Endodermal cell (in vitro differentiated cells): ENCODE measurements at places on chromosomes 4 and X.
A peak's percentile ranks its signal among the peaks of the same experiment; 100 is the strongest.

DNA sequence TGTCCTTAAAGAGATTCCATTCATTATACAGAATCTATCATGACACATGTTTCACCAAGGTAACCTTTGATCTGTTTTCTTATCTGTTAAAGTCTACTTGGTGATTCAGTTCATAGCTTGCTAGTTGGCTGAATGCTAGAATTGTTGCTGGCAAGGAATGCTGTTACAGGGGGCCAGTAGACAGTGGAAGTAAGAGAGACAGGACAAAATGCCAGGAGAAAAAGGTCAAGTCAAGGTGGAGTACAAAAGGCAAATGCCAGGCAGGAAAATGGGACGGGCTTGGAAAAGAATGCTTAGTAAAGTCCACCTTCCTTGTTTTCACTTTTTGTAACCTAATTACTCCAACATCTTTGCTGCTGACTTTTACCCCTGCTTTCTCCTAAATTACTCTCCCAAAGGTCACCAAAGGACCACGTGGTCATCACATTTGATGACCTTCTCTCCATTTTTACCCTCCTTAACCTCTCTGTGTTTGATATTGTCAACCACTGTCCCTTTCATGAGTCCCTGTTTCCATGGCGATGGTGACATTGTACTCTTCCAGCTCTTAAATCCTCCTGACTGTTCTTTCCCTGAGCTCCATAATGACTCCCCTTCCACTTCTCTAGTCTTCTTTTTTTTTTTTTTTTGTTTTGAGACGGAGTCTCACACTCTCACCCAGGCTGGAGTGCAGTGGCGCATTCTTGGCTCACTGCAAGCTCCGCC is 24.5 kb upstream of the TAPT1 start:
- H3K27me3 ChIP-seq, result peaks cover 8% of the 10 kb centered on the region
- H3K36me3 ChIP-seq, result no peaks in the 10 kb centered on the region
- no peak overlapping the region for H3K4me3 ChIP-seq
- no peak overlapping the region for H3K27ac ChIP-seq
- H3K4me1 ChIP-seq, result peaks cover 5% of the 10 kb centered on the region
- DNase-seq, result no peak

DNA sequence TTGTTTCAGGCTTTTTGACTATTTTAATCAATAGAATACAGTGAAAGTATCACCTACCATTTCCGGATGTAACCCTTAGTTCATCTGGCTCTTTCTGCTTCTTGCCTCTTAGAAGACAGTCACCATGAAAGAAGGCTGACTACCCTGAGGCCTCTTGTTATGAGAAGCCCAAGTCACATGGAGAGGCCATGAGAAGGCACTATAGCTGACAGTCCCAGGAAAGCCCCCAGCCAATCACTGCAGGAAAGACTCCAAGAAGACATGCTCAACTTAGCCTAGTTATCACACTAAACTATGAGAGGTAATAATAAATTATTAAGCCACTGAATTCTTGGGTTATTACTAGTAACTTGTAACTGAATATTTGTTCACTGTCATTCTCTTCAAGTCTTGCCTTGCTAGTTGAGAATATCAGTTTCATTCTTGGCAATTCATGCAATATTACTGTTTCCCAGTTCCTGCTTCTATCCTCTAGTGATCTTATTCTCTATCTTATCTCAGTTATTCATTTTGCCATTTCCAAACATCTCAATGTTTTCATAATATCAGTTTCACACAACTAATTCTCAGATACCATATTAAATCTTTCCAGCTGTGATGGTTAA is 57.1 kb upstream of the GUCY1A1 start:
- no peaks in the 10 kb centered on the region for H3K36me3 ChIP-seq
- no peak overlapping the region for H3K4me3 ChIP-seq
- H3K4me1 ChIP-seq, result no peaks in the 10 kb centered on the region

GRCh38 chr4:122403861-122404260 is 25.1 kb downstream of the ADAD1 start:
- H3K36me3 ChIP-seq, result no peaks in the 10 kb centered on the region
- H3K4me3 ChIP-seq, result no peak overlapping the region
- H3K27ac ChIP-seq, result no peak overlapping the region
- peaks cover 4% of the 10 kb centered on the region for H3K27me3 ChIP-seq
- peak; percentile 47 for DNase-seq

DNA sequence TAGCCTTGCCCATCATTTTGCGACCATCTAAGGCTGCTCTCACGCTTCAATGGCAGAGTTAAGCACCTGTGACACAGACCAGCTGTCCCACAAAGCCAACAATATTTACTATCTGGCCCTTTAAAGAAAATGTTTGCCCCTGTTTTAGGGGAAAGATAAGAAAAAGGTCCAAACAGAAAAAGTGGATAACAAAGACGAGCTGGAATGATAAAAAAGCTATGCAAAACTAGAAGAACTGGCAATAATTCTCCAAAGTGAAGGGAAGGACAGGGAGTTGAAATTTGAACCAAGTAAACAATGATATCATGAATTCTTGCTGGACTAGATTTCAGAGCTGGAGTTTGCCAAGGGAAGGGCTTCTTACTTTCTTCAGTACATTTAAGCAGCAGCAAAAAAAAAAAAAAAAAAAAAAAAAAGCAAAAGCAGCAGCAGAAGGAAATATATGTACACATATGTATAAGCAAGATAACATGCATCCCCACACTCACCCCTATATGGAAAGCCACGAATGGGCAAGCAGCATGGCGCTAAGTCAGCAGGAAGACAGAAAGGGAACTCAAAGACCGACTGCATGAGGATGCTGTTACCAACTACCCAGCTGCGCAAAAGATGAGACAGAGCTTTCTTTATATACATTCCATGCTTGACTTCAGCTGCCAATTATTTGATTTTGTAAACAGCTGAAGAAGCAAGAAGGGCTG is 12.5 kb downstream of the TRAPPC2 start:
- no peak overlapping the region for H3K27ac ChIP-seq
- H3K4me3 ChIP-seq, result no peak overlapping the region
- H3K36me3 ChIP-seq, result peaks cover 14% of the 10 kb centered on the region
- DNase-seq, result no peak
- no peaks in the 10 kb centered on the region for H3K27me3 ChIP-seq
- no peaks in the 10 kb centered on the region for H3K4me1 ChIP-seq

DNA sequence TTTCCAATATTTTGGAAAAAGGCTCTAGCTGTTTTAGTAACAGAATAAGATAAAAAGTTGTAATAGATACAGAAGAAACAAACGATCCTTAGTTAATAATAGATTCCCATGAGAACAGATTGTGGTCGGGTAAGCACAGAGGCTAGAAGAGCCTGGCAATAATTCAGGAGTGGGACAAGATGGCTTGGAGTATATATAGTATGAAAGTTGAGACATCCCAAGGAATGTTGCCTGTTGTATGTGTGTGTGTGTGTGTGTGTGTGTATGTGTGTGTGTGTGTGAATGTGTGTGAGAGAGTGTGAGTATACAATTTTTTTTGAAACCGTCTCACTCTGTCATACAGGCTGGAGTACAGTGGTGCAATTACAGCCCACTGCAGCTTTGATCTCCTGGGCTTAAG is 150.7 kb downstream of the PDGFC start:
- DNase-seq, result no peak
- no peaks in the 10 kb centered on the region for H3K36me3 ChIP-seq

DNA sequence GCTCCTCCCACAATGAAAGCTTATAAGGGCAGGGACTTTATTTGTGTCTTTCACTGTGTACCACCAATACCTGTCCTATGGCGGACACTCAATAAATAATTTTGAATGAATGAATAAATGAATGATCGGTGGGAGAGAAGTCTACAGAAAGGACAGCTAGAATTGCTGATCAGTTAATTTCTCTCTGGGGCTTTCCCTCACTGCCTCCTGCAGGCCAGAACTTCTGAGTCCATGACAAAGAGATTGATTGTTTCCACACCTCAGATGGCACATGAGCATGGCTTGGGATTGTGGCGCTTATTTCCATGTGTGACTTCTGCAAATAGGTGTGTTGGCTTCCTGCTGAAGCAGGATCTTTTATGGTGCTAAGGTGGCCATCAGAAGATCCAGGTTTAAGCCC is 6.3 kb downstream of the FAM47E start:
- no peak for DNase-seq
- H3K36me3 ChIP-seq, result no peaks in the 10 kb centered on the region
- peaks cover 15% of the 10 kb centered on the region for H3K27me3 ChIP-seq
- no peak overlapping the region for H3K27ac ChIP-seq
- H3K4me3 ChIP-seq, result no peak overlapping the region

GRCh38 chr4:5034206-5034605 is 14.9 kb upstream of the CYTL1 start:
- H3K27me3 ChIP-seq, result no peaks in the 10 kb centered on the region
- no peaks in the 10 kb centered on the region for H3K4me1 ChIP-seq
- H3K4me3 ChIP-seq, result no peak overlapping the region
- DNase-seq, result no peak

GRCh38 chr4:40199999-40200874 is 3.4 kb downstream of the RHOH start:
- H3K27me3 ChIP-seq, result no peaks in the 10 kb centered on the region
- H3K4me3 ChIP-seq, result no peak overlapping the region
- H3K4me1 ChIP-seq, result no peaks in the 10 kb centered on the region

DNA sequence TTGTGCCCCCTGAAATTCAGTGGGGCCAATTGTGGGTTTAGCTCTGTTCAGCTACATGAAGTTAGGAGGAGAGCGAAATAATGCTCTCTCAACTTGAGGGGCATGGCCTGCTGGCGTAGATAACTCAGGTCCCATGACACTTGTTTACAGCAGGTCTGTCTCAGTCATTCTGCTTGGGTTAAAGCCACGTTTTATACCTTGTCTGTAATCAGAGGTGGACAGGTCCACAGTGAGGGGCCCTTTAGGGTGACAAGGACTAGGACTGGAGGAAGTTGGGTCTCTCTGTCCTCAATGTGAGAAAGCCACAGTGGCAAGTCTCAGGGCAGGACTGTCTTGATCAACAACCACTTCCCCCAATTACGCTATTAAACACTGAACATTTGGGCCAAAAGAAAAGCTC is 49.0 kb downstream of the PDHA1 start:
- no peak for DNase-seq
- H3K4me1 ChIP-seq, result no peaks in the 10 kb centered on the region
- H3K27me3 ChIP-seq, result no peaks in the 10 kb centered on the region
- H3K36me3 ChIP-seq, result no peaks in the 10 kb centered on the region
- H3K27ac ChIP-seq, result no peak overlapping the region

DNA sequence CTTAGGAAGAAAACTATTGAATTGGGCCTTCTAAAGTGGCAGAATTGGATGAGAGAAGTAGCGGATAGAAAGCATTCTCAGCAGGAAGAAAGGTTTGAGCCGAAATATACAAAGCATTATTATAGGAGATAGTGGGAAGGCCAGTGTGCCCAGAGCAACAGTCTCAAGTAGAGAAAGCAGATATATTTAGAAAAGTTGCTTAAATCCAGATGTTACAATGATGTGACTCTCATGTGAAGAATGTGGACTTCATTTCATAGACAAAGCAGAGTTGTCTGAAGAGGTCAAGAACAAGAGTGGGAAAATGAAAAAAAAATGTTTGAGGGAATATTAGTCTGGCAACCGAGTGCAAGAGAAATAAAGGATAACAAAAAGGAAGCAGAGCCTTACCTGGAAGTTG is 66.9 kb downstream of the SYNPO2 start:
- H3K27ac ChIP-seq, result no peak overlapping the region
- H3K27me3 ChIP-seq, result no peaks in the 10 kb centered on the region
- H3K4me1 ChIP-seq, result no peaks in the 10 kb centered on the region
- no peaks in the 10 kb centered on the region for H3K36me3 ChIP-seq
- no peak for DNase-seq
- H3K4me3 ChIP-seq, result no peak overlapping the region

DNA sequence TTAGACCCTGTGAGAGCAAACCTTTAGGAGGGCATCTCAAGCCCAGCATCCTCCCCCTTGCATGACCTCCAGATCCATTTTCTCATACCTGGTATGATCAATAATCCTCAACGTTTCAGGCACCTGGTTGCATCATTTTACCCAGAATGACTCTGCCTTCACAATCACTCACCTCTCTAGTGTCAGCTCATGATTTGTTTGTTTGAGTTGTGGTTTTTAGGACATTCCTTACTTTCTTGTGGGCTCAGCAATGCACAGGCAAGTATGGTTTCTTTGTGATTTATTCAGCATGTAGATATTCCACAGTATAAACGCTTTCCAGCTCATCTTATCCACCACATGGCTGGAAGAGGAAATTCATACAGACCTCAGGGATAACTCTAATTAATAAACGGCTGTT is 93.6 kb upstream of the CPEB2 start:
- peaks cover 31% of the 10 kb centered on the region for H3K27me3 ChIP-seq
- no peak overlapping the region for H3K4me3 ChIP-seq
- no peak overlapping the region for H3K27ac ChIP-seq
- H3K4me1 ChIP-seq, result no peaks in the 10 kb centered on the region

DNA sequence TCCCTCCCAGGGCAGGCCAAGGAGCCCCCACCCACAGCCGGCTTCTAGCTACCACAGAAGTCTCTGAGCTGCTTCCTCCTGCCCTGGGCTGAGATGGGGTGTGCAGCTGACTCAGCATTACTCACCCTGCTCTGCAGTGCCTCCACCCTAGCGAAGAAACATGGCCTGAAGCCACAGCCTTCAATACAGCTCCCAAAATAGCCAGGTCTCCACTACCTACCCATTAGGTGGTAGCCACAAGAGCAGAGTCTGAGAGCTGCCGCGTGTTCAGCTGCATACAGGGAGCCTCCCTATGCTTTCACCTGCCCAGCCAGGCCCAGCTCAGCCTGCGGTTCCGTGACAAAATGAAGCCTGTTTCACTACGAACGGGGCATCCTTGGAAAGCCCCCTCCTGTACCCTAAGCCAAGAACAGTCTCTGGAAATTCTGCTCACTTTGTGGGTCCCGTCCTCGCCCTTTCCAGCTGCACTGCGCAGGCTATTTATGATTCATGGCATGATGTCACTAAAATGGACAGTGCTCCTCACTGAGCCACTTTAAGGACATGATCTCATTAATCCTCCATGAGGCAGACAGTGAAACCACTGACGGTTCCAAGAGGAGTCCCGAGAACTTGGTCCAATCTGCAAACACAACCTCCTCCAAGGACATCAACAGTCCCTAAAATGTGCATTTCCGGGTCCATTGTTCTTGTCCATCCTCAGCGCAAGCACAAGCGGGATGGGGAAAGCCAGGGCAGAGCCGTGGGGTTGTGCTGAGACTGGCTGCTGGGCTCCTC is 20.2 kb downstream of the WDR1 start:
- H3K27me3 ChIP-seq, result no peaks in the 10 kb centered on the region
- H3K4me1 ChIP-seq, result peaks cover 5% of the 10 kb centered on the region
- DNase-seq, result no peak
- no peak overlapping the region for H3K27ac ChIP-seq

DNA sequence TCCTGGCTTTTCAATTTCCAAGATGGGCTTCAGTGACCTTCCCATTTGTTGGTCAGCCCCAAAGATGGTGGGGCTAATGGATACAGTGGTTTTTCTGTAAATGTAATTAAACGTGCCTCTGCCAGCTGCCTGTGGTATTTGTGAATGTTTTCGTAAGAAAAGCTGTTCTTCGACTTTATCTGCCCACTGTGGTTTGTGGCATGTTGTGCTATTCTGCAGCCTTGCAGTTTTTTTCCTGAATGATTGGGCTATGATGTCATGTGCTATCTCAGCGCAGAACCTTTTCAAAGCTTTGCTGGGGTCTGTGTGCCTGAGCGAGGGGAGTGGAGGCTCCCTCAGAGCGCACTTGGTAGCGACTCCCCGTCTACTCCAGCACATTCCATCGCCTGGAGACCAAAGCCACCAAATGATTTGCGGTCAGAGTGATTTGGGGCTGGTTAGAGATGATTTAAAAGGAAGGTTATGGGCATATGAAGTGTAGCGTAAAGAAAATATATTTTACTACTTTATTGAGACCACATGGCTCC is 137.5 kb downstream of the PALLD start:
- peak overlapping the region; percentile 45 for H3K27ac ChIP-seq
- no peak for DNase-seq
- H3K27me3 ChIP-seq, result no peaks in the 10 kb centered on the region
- no peak overlapping the region for H3K4me3 ChIP-seq
- no peaks in the 10 kb centered on the region for H3K36me3 ChIP-seq
- peaks cover 14% of the 10 kb centered on the region for H3K4me1 ChIP-seq

GRCh38 chr4:7797330-7797729 is 142.3 kb downstream of the AFAP1 start:
- H3K4me1 ChIP-seq, result no peaks in the 10 kb centered on the region
- no peaks in the 10 kb centered on the region for H3K27me3 ChIP-seq
- no peak for DNase-seq
